Osteocyte (in vitro differentiated cells): ENCODE measurements at places on chromosomes 2 and 18. TPM values are rescaled to one million over a fixed set of nuclear protein-coding genes. Genes with fewer than 3 reads are reported as not detected.

- DNase-seq = no peak
These were observed 32.4 kb upstream of the ATL2 start for GRCh38 chr2:38409156-38410102.

- DNase-seq = peak; percentile 56
These were observed 94.7 kb downstream of the ARMC9 start for GRCh38 chr2:231293163-231293562.

DNA sequence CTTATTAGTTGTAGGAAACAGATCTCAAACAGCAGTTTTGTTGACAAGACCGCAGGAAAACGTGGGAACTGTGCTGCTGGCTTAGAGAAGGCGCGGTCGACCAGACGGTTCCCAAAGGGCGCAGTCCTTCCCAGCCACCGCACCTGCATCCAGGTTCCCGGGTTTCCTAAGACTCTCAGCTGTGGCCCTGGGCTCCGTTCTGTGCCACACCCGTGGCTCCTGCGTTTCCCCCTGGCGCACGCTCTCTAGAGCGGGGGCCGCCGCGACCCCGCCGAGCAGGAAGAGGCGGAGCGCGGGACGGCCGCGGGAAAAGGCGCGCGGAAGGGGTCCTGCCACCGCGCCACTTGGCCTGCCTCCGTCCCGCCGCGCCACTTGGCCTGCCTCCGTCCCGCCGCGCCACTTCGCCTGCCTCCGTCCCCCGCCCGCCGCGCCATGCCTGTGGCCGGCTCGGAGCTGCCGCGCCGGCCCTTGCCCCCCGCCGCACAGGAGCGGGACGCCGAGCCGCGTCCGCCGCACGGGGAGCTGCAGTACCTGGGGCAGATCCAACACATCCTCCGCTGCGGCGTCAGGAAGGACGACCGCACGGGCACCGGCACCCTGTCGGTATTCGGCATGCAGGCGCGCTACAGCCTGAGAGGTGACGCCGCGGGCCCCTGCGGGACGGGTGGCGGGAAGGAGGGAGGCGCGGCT, at the start of gene TYMS:
Gene TYMS, plus strand, starts transcription at position 343 of the 690 bp plus-strand sequence. Its CDS starts 90 bp downstream, at position 433.
- DNase-seq = no peak

DNA sequence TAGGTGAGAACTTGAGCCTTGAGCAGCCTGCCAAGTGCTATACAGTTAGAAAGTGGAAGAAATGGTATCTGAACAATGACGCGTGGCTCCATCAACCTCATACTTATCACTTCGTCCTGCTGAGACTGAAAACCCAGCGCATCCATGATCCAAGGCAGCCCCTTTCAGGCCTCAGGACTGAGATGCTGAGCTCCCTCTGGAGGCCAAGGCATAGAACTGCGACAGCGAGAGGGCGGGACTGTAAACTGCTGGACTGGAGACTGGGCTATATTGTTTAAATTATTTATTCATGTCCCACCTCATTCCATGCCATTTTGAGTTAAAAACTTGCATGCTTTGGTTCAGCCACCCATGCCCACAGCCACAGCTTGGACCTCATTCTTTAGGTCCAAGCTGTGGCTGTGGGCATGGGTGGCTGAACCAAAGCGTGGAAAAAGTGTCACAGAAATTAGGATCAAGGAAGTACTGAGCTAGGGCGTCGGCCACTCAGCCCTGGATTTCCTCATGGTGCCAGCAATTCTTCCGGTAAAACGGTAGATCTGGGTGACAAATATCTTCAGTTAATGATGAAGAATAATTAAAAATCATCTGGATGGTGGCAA, 195.5 kb downstream of the L3MBTL4 start:
- DNase-seq = no peak

DNA sequence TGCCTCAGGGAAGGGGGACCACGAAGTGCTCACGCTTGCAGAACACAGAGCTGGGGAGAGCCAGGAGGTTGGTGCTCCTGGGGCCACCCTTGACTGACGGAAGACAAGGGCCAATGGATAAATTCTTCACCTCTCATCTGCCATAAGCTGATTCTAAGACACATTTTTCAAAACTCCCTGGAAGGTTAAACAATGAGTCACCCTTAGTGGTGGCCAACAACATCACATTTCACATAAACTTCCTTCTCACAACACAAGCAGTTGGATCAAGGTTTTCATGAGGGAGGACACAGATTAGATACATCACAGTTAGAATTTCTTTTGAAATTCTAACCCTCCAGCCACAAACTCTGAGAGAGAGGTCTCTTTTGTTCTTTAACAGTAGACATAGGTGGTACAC, 713.6 kb upstream of the POU3F3 start:
- DNase-seq = no peak

- DNase-seq = no peak
These were observed 381.6 kb downstream of the ERBB4 start for GRCh38 chr2:212157012-212157411.

DNA sequence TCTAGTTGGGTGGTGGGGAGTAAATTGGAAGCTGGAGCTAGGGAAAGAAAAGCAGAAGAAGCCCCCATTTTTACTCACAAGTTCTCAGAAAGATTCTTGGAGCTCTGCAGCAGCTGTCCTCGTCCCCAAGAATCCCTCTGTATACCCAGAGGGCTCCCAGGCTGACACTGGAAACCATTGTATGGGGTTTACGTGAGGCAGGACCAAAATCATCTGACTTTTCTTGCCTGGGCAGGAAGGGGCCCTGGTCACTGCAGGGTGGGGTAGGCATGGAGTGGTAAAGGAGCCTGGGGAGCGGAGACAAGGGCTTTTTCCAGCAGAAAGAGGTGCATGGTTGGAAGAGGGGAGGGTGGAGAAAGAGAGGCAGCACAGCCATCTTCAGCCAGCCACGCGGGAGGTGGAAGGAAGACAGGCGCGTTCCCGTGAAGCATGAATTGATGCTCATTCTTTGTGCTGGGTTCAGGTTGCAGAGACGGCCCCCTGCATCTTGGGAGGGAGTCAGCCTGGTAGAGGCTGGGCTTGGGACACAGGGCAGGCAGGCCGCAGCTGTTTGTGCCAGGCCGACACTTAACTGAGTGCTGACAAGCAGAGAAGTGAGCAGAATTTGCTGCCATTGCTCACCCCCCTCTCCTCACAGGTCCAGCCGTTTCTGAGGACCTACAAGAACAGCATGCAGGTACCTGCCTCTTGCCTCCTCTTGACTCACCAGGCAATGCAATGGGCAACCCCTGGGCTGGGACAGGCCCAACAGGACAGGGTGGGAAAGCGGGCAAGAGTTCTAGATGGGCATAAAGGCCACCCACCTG, 94.8 kb downstream of the PLB1 start:
- DNase-seq = no peak

GRCh38 chr2:232485348-232485756, 2.3 kb downstream of the ECEL1 start:
- no peak for DNase-seq

GRCh38 chr2:150107816-150108215, 379.7 kb downstream of the RND3 start:
- DNase-seq = no peak

- DNase-seq = no peak
These were observed 87.6 kb downstream of the MAIP1 start for GRCh38 chr2:200042944-200043343.

- DNase-seq = no peak
These were observed 104.3 kb upstream of the PIK3C3 start for GRCh38 chr18:41850781-41851180.

GRCh38 chr18:26493021-26493420, 55.3 kb downstream of the KCTD1 start:
- DNase-seq = no peak

GRCh38 chr18:47881752-47882455, 48.6 kb downstream of the SMAD2 start:
- no peak for DNase-seq

DNA sequence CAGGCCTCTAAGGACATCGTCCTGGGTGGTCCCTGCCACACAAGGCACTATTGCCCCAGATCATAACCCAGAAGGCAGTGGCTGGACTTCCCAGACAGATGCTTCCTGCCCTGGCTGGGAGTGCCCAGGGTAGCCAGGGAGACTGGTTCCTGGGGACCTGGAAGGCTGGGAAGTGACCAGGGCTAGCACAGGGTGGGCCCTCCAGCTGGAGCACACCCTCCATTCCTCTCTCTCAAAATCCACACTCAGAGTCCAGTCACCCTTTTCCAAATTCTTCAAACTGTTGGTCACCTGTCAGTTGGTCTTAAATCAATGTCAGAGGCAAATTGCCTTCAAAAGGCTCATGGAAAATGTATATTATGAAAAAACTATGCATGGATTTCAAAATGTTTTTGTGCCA, 11.6 kb upstream of the TUBB6 start:
- DNase-seq = no peak

DNA sequence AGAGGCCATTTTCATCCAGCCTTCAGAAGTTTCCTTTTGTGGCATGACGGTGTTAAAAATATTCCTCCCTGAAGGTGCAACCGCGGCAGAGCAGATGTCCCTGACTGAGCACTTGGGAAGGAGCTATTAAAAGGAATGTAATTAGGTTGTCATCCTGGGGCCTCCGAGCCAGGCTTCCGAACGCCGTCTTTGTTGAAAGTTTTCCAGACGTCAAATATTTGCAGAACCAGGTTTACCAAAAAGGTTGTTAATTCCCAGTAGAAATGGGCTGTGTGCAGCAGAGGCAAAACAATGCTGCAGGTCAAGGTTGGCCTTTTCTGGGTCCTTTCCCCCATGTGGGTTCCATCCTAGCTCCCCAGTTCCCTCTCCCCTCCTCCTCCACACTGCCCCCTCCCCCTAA, 110.0 kb upstream of the STPG4 start:
- no peak for DNase-seq

- DNase-seq = no peak
These were observed 75.1 kb downstream of the POLE4 start for GRCh38 chr2:75033516-75033915.

- peak; percentile 27 for DNase-seq
These were observed 364.9 kb downstream of the ANAPC1 start for GRCh38 chr2:111519071-111519470.

DNA sequence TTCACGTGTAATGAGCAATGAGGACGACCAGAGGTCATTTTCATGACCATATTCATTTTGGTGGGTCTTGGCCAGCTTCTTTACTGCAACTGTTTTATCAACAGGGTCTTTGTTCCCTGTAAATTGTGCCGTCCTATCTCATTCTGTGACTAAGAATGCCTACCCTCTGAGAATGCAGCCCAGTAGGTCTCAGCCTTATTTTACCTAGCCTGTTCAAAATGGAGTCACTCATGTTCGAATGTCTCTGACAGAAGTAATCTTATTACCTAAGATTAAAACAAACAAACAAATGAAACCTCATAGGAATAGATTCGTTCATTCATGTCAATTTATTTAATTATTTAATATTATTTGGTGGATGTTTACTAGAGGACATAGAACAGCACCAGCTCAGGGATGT, 714.8 kb downstream of the ADCYAP1 start:
- DNase-seq = no peak

DNA sequence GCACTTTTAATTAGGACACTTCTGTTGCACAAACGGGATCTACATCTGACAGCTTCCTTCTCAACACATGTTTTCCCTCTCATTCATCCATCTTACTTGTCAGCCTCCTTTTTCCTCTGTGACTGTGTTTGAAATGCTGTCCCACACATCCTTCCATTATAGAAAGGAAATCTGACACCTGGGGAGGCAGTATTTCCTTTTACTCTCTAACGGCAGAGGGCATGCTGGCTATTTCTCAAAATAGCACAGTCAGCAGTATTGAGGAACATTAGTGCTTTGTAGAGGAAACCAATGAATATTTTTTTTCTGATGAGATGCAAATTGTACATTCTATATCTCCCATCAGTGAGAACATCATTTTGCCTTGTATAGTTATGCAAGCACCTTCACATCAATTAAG, 668.7 kb downstream of the SLC4A3 start:
- no peak for DNase-seq

CWC22 gene
- total RNA-seq = 19.4 and 20.1 TPM in 2 replicates

GYPC gene
- total RNA-seq = 110 and 114 TPM in 2 replicates

TUBA4B gene
- not detected in 2 replicates for total RNA-seq

OTX1 gene
- not detected in 2 replicates for total RNA-seq

CROCC2 gene
- not detected in 2 replicates for total RNA-seq

HOXD13 gene
- total RNA-seq = not detected in 2 replicates

HMSD gene
- total RNA-seq = not detected in 2 replicates

CNGA3 gene
- not detected in 2 replicates for total RNA-seq

HES6 gene
- total RNA-seq = 6.2 and 6.5 TPM in 2 replicates

INHA gene
- 1.2 and 1.4 TPM in 2 replicates for total RNA-seq

ITGB6 gene
- total RNA-seq = 0.13 TPM in 2 replicates

UGT1A5 gene
- not detected in 2 replicates for total RNA-seq

IFIH1 gene
- 5.4 and 6.4 TPM in 2 replicates for total RNA-seq

NR4A2 gene
- 1.4 and 1.8 TPM in 2 replicates for total RNA-seq

OTOF gene
- total RNA-seq = not detected in 2 replicates
